ENCODE measurements at places on chromosomes 11 and 22.

- DNase-seq, result no peak
Observed at GRCh38 chr11:129930743-129931142, 35.4 kb upstream of the NFRKB start.

- peak; percentile 35 for DNase-seq
Observed at GRCh38 chr22:29204455-29205183, 1.1 kb upstream of the EMID1 start.

DNA sequence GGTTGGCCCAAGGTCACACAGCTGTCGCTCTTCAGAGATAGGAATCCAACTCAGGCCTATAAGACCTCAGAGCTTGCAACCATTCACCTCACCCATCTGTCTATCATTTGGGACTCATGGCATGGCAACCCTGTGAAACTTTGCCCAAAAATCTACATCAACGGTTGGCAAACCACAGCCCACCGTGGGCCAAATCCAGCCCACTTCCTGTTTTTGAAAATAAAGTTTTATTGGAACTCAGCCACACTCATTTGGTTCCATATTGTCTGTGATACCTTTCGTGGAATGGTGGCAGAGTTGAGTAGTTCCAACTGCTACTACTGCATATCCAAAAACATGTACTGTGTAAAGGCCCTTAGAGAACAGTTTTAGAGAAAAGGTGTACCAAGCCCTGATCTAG, 307.8 kb downstream of the MN1 start:
- DNase-seq, result no peak

- DNase-seq, result peak; percentile 65
Observed at GRCh38 chr11:1202154-1202775, 20.6 kb upstream of the MUC5B start.

DNA sequence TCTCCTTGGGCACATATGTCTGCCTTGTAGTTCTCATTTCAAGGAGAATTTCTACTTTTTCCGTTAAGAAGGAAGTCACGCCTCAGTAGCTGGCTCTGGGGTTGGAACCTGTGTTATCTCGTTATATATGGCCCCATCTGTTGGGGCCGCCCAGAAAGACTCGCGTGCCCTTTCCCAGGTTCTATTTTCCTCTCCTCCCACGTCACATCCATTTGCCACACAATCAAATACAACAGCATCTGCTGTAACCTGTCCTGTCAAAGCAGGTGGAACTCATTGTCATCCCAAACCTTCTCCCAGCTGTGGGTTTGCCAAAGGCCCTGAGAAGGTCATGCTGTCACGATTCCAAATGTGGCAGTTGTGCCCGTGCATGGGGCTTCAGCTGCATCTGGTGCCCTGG, 213.1 kb upstream of the ZBED5 start:
- no peak for DNase-seq

DNA sequence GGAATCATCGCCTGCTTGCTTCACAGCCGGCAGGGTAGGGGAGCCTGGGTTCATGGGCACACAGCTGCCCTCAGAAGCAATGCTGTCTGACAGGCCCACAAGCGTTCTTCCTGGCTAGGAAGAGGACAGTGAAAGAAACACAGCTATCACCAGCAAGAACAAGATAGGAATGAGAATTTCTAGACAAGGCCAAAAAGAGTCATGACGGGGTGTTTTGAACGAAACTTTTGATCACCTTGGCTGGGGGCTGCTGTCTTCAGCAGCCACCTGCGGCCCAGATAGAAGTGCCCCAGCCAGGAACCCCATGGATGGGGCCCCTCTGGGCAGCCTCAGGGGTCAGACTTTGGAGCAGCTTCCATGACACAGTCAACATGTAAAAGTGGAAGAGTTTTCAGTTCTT, 41.8 kb downstream of the GAB4 start:
- DNase-seq, result no peak

DNA sequence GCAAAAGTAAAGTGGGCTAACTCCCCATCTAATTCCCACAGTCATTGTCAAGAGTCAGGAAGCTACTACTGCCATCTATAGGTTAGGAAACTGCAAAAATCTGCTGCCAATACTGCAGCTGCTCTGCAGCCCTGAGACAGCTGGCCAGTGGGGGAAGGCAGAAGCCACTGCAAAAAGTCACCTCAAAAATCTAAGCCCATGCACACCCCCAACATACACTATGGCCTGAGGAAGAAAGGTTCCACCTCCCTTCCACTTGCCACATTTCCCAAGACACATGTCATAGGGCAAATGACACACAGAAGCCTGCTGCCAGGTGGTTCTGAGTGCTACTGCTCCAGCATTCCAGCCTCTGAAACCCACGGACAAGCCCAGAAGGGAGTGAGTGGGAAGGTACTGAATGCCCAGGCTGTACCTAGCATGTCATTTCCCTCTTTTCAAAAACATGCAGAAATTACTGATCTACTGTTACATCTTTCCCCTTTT, 36.9 kb downstream of the DGCR2 start:
- peak; percentile 72 for DNase-seq

- DNase-seq, result peak; percentile 89
Observed at GRCh38 chr11:83285771-83286528, at the start of gene CCDC90B. TSS of gene CCDC90B (minus strand) at chr11:83286367. CDS start at chr11:83285972, 395 bp downstream.

DNA sequence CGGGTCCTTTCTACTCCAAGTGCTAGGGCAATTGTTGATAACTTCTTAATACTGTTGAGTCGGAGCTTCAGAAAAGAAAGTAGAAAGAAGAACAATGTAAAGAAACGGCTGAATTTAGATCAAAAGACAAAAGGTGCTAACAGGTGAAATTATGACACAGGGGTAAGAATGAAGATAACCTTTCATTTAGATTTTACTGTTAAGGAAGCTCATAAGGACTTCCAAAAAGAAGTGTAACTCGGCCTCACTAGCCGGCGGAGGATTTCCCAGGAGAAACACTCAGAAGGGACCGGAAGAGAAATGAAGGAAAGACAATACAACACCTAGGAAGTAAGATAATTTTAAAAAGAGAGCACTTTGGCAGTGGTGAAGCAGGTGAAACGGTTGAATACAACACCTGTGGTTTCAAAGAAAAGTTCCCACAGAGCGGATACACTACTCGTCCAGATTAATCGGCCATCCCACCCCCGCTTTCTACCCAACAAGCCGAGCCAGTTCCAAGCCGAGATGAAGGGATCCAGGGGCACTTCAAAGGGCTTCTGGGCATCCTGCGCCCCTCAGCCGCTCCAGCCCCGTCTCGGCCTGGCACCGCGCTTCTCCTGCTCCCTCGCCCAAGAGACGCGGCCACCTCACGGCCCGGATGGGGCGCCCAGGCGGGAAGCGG, 737 bp downstream of the PPP2R1B start:
- no peak for DNase-seq

- no peak for DNase-seq
Observed at GRCh38 chr11:66800720-66801428, 42.4 kb upstream of the RCE1 start.

GRCh38 chr11:65435411-65435931, 12.9 kb downstream of the NEAT1 start:
- no peak for DNase-seq

- DNase-seq, result no peak
Observed at GRCh38 chr11:87301785-87302540, 264.2 kb downstream of the TMEM135 start.

- peak; percentile 57 for DNase-seq
Observed at GRCh38 chr11:128825050-128825784, 41.9 kb downstream of the KCNJ1 start.

- no peak for DNase-seq
Observed at GRCh38 chr11:18485913-18486528, 30.4 kb downstream of the LDHAL6A start.

GRCh38 chr22:50289942-50290630, 17.4 kb downstream of the PLXNB2 start:
- DNase-seq, result no peak
